ENCODE measurements at places on chromosomes 11 and 22.

DNA sequence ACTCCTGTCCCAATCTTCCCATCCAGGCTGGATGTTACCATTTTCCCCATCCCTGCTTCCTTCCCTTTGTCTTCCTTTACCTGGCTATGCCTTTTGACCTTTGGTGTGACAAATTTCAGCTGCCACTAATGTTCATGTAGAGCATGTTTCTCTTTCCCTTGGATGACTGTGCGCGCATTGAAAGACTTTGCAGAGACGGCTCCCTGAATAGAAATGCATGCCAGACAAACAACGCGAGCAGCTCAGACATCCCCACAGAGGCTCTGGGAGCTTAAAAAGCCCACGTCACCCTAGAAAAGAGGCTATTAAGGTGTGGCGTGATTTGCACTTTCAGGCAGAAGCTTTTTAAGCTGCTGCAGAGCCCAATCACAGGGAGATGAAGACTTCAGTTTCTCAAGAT lies 202.0 kb downstream of the NTM start:
- no peak for DNase-seq

- no peak for DNase-seq
Measured at GRCh38 chr11:11514246-11514645, 107.6 kb downstream of the GALNT18 start.

DNA sequence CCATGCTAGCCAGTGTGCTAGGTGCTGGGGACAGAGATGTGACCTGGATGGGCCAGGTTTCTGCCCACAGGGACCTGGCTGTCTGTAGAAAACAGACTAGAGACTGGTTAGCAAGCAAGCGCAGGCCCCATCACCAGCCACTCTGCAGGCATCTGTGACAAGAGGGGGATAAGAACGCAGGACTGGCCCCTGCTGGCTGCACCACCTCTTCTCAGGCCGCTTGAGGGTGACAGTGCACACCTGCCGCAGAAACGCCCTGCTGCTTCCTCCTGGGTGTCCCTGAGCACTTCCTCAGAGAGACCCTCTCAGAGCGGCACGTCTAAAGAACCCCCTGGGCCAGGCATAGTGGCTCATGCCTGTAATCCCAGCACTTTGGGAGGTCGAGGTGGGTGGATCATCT lies 5.9 kb upstream of the PICK1 start:
- DNase-seq = no peak

GRCh38 chr11:75155570-75156422 lies 4.9 kb downstream of the SLCO2B1 start:
- no peak for DNase-seq

DNA sequence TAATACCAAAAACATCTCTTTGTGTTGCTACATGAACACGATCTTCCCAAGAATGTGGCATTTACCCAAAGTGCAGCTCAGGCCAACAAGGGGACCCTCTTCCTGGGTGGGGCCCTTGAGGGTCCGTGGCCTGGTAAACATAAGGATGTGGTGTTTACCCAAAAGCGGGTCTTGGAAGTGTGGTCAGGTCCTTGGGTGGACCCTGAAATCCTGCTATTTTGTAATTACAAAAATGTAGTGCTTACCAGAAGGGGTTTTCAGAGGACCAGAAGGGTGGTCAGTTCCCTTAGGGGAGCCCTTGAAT lies 87.8 kb upstream of the PRDM11 start:
- DNase-seq = no peak

DNA sequence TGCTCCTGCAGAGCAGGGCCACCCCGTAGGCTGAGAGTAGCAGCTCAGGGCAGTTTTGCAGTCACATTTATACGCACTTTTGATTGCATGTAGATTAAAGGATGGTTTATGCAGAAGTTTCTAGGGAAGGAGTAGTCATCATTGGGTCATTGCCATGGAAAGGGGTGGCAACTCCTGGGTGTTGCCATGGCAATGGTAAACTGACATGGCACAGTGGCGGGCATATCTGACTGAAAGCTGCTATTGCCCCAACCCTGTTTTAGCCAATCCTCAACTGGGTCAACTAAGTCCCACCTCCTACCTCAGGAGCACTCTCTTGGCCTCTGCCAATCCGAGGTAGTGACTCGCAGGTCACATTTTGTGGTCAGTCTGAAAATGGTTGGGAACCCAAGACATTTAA lies 2.4 kb upstream of the ARSA start:
- DNase-seq = no peak

DNA sequence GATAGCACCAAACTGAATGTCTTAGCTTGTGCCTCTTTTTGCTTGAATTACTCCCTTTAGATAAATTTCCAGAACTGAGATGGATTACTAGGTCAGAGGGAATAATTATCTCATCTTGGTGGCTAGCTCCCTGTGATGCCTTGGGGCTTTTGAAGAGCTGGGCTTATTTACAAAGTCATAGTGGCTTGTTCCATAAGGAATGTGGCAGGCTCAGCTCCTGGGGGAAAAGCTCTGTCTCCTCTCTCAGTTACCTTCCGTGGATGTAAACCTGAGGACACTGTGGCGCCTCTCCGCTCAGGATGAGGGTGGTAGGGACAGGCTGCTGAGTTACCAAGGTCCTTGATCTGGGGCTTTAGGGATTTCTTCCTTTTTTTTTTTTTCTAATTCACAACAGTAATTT lies 121.7 kb downstream of the PARVA start:
- no peak for DNase-seq

Measured in NCI-H345 (cell line).